ENCODE measurements at places on chromosomes 3 and 15. TPM values are rescaled to one million over a fixed set of nuclear protein-coding genes. Genes with fewer than 3 reads are reported as not detected.

Gene SLC22A13
- 0.06 TPM for polyA plus RNA-seq

Gene SHC4
- 0.36 TPM for polyA plus RNA-seq

Gene RLBP1
- 0.05 TPM for polyA plus RNA-seq

Gene CACNA1D
- 2.5 TPM for polyA plus RNA-seq

Gene POLQ
- 2.5 TPM for polyA plus RNA-seq

Gene CPNE9
- 6.0 TPM for polyA plus RNA-seq

Gene P2RY1
- 6.5 TPM for polyA plus RNA-seq

Gene SPG11
- 38.6 TPM for polyA plus RNA-seq

Gene PLSCR4
- 1.8 TPM for polyA plus RNA-seq

Gene WDR72
- 1.6 TPM for polyA plus RNA-seq

Gene ERC2
- 16.4 TPM for polyA plus RNA-seq

Gene PDZRN3
- polyA plus RNA-seq, result 4.2 TPM

Gene CIDEC
- not detected for polyA plus RNA-seq

Gene ERICH6
- not detected for polyA plus RNA-seq

Gene DUOXA2
- 0.05 TPM for polyA plus RNA-seq

Gene EIF2B5
- 33.1 TPM for polyA plus RNA-seq

Gene SPTBN5
- polyA plus RNA-seq, result 0.32 TPM

Gene HAPLN3
- 79.7 TPM for polyA plus RNA-seq

Gene XXYLT1
- polyA plus RNA-seq, result 18.9 TPM

Gene SCN5A
- 4.8 TPM for polyA plus RNA-seq

Gene BFSP2
- polyA plus RNA-seq, result not detected

Gene HESX1
- 7.1 TPM for polyA plus RNA-seq

Gene LRRC31
- not detected for polyA plus RNA-seq

Gene MB21D2
- polyA plus RNA-seq, result 10.1 TPM

Gene KNL1
- polyA plus RNA-seq, result 2.7 TPM

Gene CHRD
- 1.7 TPM for polyA plus RNA-seq

Gene PLA2G4E
- 0.03 TPM for polyA plus RNA-seq

Gene NPAP1
- polyA plus RNA-seq, result 0.06 TPM

Gene STAB1
- polyA plus RNA-seq, result 1.3 TPM

Data from H1 (cell line).